ENCODE measurements at places on chromosomes 4 and X. TPM values are rescaled to one million over a fixed set of nuclear protein-coding genes. Genes with fewer than 3 reads are reported as not detected.
A peak's percentile ranks its signal among the peaks of the same experiment; 100 is the strongest.

GRCh38 chrX:9829308-9830267 is 43.4 kb downstream of the SHROOM2 start:
- no peak overlapping the region for H3K27ac ChIP-seq
- no peaks in the 10 kb centered on the region for H3K36me3 ChIP-seq
- H3K27me3 ChIP-seq = no peaks in the 10 kb centered on the region
- ATAC-seq = no peak

GRCh38 chrX:39773923-39774773 is 323.6 kb downstream of the BCOR start:
- H3K4me1 ChIP-seq = peaks cover 12% of the 10 kb centered on the region
- ATAC-seq = no peak
- no peaks in the 10 kb centered on the region for H3K36me3 ChIP-seq
- H3K27me3 ChIP-seq = no peaks in the 10 kb centered on the region
- H3K4me3 ChIP-seq = no peak overlapping the region

DNA sequence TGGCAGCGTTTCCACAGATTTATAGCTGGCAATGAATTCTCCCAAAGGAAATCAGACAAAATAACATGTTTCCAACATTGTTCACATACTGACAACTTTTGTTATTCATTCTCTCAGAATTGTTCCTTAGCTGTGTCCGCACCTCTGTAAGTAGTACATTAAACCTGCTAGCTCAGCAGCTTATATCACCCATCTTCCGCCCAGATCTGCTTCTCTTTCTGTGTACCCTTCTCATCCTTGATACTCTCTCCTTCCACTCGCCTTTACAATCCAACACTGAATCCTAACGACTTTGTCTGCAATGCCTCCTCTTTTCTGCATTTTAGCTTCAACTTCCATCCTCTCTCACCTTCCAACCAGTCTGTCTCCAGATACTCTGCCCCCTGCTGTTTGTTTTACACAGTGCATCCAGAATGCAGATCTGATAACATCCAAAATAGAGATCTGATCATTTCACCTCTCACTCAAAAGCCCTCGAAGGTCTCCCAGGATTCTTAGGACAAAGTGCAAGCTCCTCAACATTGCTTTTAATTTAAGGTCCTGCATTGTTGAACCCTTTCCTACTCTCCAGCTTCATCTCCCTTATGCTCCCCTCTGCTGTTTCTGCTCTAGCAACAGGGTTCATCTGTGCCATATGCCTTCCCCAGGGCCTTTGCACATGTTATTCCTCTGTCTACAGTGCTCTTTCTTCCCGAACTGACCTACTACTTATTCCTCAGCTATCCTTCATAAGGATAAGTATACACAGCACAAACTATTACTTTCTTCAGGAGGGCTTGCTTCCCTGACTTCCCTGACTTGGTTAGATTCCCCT is 67.3 kb upstream of the VBP1 start:
- H3K27me3 ChIP-seq = no peaks in the 10 kb centered on the region
- H3K4me3 ChIP-seq = no peak overlapping the region
- H3K4me1 ChIP-seq = no peaks in the 10 kb centered on the region
- no peaks in the 10 kb centered on the region for H3K36me3 ChIP-seq
- ATAC-seq = no peak

GRCh38 chrX:40877887-40878286 is 142.5 kb upstream of the MED14 start:
- H3K27ac ChIP-seq = no peak overlapping the region
- no peaks in the 10 kb centered on the region for H3K36me3 ChIP-seq
- H3K4me1 ChIP-seq = no peaks in the 10 kb centered on the region
- H3K4me3 ChIP-seq = no peak overlapping the region

The NAT8L gene
- 0.40 TPM for total RNA-seq

The TAF7L gene
- not detected for total RNA-seq

- no peaks in the 10 kb centered on the region for H3K36me3 ChIP-seq
- no peaks in the 10 kb centered on the region for H3K4me1 ChIP-seq
- H3K4me3 ChIP-seq = no peak overlapping the region
- no peaks in the 10 kb centered on the region for H3K27me3 ChIP-seq
- H3K27ac ChIP-seq = no peak overlapping the region
Measured at GRCh38 chrX:109327251-109327650, 154.6 kb downstream of the GUCY2F start.

The PHOX2B gene
- not detected for total RNA-seq

GRCh38 chrX:107440187-107440586 is 9.3 kb upstream of the FRMPD3 start:
- H3K4me3 ChIP-seq = no peak overlapping the region
- H3K4me1 ChIP-seq = no peaks in the 10 kb centered on the region
- no peak for ATAC-seq
- H3K27me3 ChIP-seq = peaks cover 3% of the 10 kb centered on the region
- H3K36me3 ChIP-seq = no peaks in the 10 kb centered on the region
- H3K27ac ChIP-seq = no peak overlapping the region

DNA sequence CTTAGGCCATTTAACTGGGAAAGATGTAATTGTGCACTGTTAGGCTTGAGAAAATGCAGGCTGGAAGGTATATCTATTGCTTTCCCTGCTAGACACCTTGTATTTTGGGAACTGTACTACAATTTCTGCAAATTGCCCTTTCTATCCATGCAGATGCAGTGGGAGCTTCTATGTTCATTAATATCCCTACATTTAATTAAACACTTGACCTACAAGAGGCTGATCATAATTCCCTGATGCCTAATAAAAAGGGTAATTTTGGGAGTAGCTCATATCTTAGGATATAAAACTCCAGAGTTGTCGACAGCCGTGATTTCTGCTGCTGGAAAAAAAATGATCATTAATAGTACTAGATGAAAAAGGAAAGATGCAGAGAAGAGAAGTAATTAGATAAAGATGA is 19.7 kb downstream of the DTHD1 start:
- no peaks in the 10 kb centered on the region for H3K4me1 ChIP-seq
- H3K36me3 ChIP-seq = no peaks in the 10 kb centered on the region
- H3K4me3 ChIP-seq = no peak overlapping the region
- no peaks in the 10 kb centered on the region for H3K27me3 ChIP-seq

GRCh38 chrX:129013574-129013973 is 509.7 kb downstream of the SMARCA1 start:
- H3K27me3 ChIP-seq = no peaks in the 10 kb centered on the region
- H3K4me1 ChIP-seq = no peaks in the 10 kb centered on the region
- H3K27ac ChIP-seq = no peak overlapping the region
- H3K4me3 ChIP-seq = no peak overlapping the region

GRCh38 chr4:10671366-10671765 is 13.2 kb downstream of the CLNK start:
- H3K36me3 ChIP-seq = no peaks in the 10 kb centered on the region
- no peaks in the 10 kb centered on the region for H3K4me1 ChIP-seq
- no peaks in the 10 kb centered on the region for H3K27me3 ChIP-seq
- ATAC-seq = no peak
- H3K4me3 ChIP-seq = no peak overlapping the region

GRCh38 chr4:66649236-66649635 is 896.1 kb downstream of the CENPC start:
- H3K4me3 ChIP-seq = no peak overlapping the region
- no peak overlapping the region for H3K27ac ChIP-seq
- no peaks in the 10 kb centered on the region for H3K27me3 ChIP-seq

- peaks cover 74% of the 10 kb centered on the region for H3K36me3 ChIP-seq
- ATAC-seq = no peak
- H3K27me3 ChIP-seq = no peaks in the 10 kb centered on the region
- no peaks in the 10 kb centered on the region for H3K4me1 ChIP-seq
Measured at GRCh38 chr4:75484190-75484589, 30.0 kb downstream of the RCHY1 start.

- peak overlapping the region; percentile 40 for H3K27ac ChIP-seq
- peaks cover 22% of the 10 kb centered on the region for H3K4me1 ChIP-seq
- no peaks in the 10 kb centered on the region for H3K27me3 ChIP-seq
- ATAC-seq = no peak
- no peak overlapping the region for H3K4me3 ChIP-seq
Measured at GRCh38 chr4:8098506-8098905, 60.1 kb downstream of the ABLIM2 start.

The MTCP1 gene
- 1.4 TPM for total RNA-seq

DNA sequence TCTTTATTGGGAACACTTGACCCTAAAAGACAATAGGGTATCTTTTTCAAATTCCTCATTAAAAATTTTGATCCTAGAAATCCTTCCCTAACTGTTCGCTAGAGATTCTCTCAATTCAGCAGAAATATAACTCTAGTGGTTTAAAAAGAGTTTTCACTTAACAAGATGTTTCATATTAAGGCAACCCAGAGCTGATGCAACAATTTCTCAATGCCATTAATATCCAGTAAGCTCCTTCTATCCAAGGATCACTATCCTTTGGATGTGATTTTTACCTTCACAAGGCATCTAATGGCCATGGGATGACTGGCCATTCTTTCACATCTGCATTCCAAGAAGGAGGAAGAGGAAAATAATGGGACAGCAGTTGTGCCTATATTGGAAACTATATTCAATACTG is 183.4 kb downstream of the ANKRD50 start:
- no peak overlapping the region for H3K4me3 ChIP-seq
- no peak for ATAC-seq
- no peaks in the 10 kb centered on the region for H3K27me3 ChIP-seq

GRCh38 chrX:25290132-25290531 is 274.4 kb upstream of the ARX start:
- ATAC-seq = no peak
- H3K36me3 ChIP-seq = no peaks in the 10 kb centered on the region
- no peaks in the 10 kb centered on the region for H3K4me1 ChIP-seq
- H3K4me3 ChIP-seq = no peak overlapping the region
- no peak overlapping the region for H3K27ac ChIP-seq

- H3K4me3 ChIP-seq = no peak overlapping the region
- ATAC-seq = peak; percentile 81
- no peak overlapping the region for H3K27ac ChIP-seq
- H3K36me3 ChIP-seq = no peaks in the 10 kb centered on the region
Measured at GRCh38 chrX:46168254-46168653, 377.0 kb downstream of the ZNF674 start.

The KCNE5 gene
- 0.35 TPM for total RNA-seq

DNA sequence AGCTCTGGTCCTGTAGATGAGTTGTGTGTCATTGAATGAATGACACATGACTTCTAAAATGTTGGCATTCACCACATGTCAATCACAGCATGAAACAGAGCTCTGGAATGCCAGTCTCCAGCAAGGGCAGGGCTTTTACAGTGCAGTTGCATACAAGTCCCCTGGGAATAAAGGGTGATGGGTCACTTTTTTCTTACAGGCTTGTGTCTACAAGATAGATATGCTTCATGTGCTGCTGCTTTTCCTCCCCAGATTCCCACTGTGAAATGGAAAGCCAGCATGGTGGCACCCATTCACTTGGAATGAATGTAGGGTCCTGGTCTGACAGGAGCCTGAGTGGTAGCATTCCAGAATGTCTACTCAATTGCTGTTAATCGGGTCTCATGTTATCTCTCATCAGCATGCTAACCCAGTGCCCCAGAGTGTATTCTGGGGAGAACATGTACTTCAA is 159.1 kb upstream of the KIT start:
- no peaks in the 10 kb centered on the region for H3K27me3 ChIP-seq
- H3K36me3 ChIP-seq = no peaks in the 10 kb centered on the region
- ATAC-seq = no peak
- no peak overlapping the region for H3K4me3 ChIP-seq
- no peaks in the 10 kb centered on the region for H3K4me1 ChIP-seq
- H3K27ac ChIP-seq = no peak overlapping the region

GRCh38 chr4:151567056-151567455 is 158.1 kb downstream of the FHIP1A start:
- no peak overlapping the region for H3K27ac ChIP-seq
- no peaks in the 10 kb centered on the region for H3K27me3 ChIP-seq
- no peak for ATAC-seq
- no peaks in the 10 kb centered on the region for H3K4me1 ChIP-seq
- H3K4me3 ChIP-seq = no peak overlapping the region

- peaks cover 3% of the 10 kb centered on the region for H3K4me1 ChIP-seq
- H3K36me3 ChIP-seq = no peaks in the 10 kb centered on the region
- peak overlapping the region; percentile 51 for H3K27ac ChIP-seq
- no peaks in the 10 kb centered on the region for H3K27me3 ChIP-seq
Measured at GRCh38 chr4:76601791-76602190, 166.8 kb downstream of the SHROOM3 start.

DNA sequence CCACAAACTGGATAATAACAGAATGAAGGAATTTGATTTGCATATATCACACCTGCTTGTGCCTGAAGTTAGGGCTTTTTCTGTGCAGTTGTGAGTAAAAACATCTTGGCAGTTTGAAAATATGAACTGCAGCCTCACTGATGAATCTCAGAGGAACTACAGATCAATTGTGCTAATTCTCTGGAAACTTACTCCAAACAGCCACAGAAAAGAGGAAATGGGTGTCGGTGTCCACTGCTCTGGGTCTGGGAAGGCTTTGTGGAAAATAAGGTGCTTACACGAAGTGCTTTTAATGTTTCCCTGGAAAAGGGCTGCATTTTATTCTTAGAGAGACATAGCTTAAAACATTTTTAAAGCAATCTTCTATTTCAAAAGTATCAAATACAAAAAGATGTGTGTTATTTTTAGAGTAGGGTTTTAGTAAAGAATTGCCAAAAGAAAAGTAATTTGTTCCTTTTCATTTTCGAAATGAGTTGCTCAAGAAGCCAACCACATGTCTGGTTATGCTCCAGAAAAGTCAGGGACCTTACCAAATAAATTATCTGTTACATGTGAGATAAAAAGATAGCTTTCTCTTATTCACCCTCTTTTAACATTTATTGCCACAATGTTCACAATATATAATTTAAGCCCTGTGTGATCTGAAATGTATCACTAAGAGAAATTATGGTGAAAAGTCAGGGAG is 240.1 kb downstream of the FRAS1 start:
- H3K4me1 ChIP-seq = peaks cover 26% of the 10 kb centered on the region
- no peak overlapping the region for H3K4me3 ChIP-seq
- no peak overlapping the region for H3K27ac ChIP-seq
- H3K36me3 ChIP-seq = no peaks in the 10 kb centered on the region
- no peaks in the 10 kb centered on the region for H3K27me3 ChIP-seq

The DGAT2L6 gene
- not detected for total RNA-seq

The EREG gene
- 3.0 TPM for total RNA-seq

DNA sequence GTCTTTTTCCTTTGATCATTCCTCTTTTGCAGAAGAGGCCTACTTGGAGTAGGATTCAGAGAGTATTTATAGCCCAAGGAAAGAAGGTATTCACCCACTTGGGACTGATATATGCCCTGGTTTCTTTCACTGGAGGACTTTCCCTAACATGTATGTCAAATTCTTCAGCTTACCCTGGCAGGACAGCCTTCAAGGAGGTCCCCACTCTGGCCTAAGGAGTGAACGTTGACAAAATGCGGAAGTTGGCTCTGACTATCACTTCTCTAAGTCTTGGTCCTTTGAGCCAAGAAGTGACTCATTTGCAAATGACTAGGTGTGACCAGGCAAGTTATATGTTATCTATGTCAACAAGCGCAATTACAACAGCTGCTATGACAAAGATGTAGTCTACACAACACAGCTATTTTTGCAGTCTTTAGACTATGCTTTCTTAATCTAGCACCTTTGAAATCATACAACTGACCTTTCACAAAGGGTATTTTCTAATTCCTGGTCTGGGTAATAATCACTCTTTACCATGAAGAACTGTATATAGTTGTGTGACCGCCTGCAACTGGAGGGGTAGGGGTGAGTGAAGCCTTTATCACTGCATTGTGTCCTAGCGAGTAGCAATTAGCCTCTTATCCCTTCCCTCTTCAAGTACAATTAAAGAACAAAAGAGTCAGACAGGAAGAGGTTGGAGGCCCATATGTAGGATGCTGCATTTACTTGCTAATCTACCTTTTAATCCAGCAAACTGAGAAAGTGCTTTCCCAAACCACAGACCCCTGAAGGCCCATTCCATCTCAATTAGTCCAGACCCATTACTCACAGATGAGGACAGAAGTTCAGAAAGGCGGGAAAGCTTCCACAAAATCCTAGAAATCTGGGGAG is 50.1 kb downstream of the RASGEF1B start:
- H3K4me3 ChIP-seq = no peak overlapping the region
- no peaks in the 10 kb centered on the region for H3K4me1 ChIP-seq
- peak; percentile 62 for ATAC-seq
- no peaks in the 10 kb centered on the region for H3K36me3 ChIP-seq

The ATP2B3 gene
- 0.31 TPM for total RNA-seq

The DIPK2B gene
- 13.4 TPM for total RNA-seq

- no peak overlapping the region for H3K27ac ChIP-seq
- no peaks in the 10 kb centered on the region for H3K4me1 ChIP-seq
Measured at GRCh38 chr4:67087897-67088296, 457.4 kb downstream of the CENPC start.

Data from gastroesophageal sphincter (tissue), 4 donors.